ENCODE measurements at places on chromosomes 1 and 21.

- no peak for DNase-seq
These were observed 7.4 kb downstream of the DCST2 start for GRCh38 chr1:155026154-155026553.

DNA sequence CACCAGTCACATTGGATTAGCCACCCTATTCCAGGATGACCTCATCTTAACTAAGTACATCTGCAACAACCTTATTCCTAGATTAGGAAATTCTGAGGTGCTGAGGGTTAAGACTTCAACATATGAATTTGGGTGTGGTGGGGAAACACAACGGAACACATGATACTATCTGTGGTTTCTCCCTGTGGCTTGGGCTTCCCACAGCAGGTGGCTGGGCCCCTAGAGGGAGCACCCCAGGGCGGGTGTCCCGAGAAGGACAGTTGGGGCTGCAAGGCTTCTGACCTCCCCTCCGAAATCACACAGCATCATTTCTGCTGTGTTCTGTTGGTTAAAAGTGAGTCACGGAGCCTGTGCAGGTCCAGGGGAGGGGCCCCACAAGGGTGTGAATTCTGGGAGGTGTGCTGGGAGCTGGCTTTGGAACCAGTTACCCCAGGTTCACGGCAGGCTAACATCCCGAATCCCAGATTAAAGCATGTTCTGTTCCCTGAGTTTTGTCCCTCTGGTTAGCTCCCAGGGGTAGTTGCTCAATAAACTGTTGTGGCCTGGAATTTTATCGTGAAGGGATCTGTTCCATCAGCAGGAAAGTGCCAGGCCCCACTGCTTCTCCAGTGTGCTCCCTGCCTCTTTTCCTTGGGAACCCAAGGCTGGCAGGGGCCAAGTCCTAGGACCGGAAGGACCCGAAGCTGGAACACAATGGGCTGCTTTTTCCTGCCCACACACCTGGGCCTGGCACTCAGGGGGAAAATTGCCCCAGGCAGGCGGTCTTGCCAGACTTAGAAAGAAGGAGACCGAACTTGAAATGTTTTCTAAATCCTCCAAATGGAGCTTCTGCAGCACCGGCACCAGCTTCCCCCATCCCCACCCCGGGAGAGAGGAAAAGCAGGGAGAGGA is 154.0 kb upstream of the WNT4 start:
- DNase-seq: no peak

GRCh38 chr1:31487143-31487542 is 74.1 kb downstream of the SERINC2 start:
- no peak for DNase-seq

DNA sequence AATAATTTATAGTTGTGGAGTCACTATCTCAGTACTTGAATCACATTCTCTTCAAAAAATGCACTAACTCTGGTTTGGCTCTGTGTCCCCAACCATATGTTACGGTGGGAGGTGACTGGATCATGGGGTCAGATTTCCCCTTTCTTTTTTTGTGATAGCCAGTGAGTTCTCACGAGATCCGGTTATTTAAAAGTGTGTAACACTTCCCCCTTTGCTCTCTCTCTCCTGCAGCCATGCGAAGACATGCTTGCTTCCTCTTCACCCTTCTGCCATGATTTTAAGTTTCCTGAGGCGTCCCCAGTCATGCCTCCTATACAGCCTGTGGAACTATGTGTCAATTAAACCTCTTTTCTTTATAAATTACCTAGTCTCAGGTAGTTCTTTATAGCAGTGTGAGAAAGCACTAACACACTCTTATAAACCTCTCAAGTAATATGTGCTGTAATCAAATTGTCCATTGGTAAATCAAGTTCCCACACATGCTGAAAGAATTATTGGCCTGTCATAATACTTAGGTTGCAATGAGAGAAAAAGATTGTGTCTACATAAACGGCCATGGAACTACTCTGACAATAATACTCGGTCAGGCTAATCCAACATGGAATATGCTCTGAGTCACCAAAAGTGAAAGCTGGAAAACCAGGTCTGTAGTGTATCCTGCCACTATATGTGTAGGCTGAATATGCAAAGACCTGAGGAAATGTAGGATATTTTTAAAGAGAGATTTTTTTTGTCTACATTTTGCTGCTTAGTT is 107.5 kb downstream of the SLC44A5 start:
- no peak for DNase-seq

GRCh38 chr1:97797403-97798183 is 123.2 kb downstream of the DPYD start:
- DNase-seq: no peak

DNA sequence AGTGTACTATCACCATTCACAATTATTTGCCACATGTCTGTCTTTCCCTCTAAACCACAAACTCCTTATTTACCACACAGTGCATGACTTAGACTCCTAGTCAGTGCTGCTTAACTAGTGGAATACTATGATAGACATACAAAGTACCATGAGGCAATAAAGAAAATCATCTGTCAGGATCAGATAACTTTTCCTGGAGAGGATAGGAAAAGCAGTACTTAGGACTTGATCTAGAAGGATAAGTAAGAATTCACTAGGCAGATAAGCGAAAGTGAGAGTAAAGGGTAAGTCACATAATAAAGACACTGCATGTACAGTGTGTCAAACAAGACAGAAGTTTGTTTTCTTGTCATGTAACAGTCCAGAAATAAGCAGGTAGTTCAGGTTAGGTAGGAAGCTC is 21.2 kb upstream of the TSPAN1 start:
- no peak for DNase-seq

DNA sequence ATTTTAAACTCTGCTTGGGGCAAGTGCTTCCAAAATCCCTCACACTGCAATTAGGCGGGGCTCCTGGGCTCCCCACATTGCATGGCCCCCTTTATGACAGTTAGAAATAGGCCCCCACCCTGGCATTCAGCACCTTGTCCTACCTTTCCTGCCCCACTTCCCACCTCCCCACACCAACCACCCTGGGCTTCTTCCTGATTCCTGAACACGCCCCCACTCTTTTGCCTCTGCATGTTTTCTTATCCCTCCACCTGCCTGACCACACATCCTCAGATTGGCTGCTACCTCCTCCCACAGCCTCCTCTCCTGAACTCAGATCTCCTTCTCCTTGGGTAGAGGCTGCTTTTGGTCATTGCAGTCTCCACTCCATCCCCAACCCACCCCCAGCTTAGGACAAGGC is 1.5 kb downstream of the MOB3C start:
- no peak for DNase-seq

DNA sequence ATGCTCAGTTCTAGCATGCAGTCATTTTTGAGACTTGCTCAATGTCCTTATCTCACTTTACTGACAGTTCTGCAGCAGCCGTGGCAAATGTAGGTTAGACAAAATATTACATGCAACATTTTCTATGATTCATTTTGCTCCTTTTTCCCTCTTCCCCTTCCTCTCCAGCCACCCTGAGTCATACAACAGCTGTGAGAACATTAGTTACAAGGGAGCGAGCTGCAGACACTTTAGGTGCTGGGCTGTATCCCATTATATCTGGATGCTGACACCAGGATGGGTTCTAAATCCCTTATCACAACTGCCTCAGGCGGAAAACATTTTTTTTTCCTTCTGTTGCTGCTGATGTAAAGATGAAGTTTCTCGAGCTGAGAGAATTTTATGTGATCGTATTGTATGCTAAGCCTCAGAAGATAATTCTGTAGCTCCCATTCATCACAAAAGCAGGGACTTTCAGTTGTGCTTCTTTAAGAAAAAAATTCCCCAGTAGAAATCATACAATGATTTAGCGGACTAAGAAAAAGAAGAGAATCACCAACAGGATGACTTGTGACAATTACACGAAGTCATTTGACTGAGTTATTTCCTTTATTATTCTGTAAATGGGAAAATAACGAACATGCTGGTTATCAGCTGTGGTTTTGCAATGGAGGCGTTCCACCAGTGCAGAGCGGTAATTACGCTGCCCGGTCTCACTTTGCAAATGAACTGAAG is 345.0 kb downstream of the DISC1 start:
- DNase-seq: no peak

DNA sequence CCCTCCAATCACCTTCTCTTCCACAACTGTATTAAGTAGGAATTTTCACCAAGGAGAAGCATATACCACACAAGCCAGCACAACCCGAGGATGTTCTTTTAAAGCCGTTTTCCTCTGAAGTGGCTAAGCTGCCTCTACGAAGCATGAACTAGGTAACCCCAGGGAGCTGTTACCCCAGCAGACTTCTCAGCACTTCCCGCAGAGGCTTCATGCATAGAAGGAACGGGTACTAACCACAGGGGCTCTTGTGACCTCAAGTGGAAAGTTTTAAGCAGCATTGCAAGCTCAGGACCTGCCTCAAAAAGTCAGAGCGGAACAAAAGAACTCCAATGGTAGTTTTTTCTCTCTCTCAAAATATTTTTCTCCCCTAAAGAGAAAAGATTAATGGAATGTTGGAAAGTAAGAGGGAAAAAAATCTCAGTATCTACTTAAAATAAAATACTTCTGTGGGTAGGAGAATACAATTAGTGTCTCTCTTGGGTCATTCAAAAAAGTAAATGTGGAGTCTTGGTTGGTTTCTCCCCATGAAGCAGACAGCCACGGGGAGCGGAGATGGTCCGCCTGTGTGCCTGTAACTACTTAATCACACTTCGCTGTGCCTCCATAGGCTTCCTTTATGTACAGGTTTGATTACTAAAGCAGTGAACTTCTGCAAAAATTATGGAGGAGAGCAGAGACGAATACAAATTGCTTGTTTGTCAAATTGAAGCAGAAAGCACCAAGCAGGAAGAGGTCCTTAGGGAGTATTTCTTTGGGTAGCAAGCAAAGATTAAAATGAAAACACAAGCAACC is 40.9 kb downstream of the STX6 start:
- no peak for DNase-seq

GRCh38 chr21:46110499-46111192 is 12.7 kb downstream of the COL6A2 start:
- no peak for DNase-seq

GRCh38 chr1:80982831-80983230 is 817.9 kb upstream of the ADGRL2 start:
- no peak for DNase-seq

GRCh38 chr1:201348211-201348566 is 29.3 kb downstream of the TNNT2 start:
- DNase-seq: no peak

DNA sequence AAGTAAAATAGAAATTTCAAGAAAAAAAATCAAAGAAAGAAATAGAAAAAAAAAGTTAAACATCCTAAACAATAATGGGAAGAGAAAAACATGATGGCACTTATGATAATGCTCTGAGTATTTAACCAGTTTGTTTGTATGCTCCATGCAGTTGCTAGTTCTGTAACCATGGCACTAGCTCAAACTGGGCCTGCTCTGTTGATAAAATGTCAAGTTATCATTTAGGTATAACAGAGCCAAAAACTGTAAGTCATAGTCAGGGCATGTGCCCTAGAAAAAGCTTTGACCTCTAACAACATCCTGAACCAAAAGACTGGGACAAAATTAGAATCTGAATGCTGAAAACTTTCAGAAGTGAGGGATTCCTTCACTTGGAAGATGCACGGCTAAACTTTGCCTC is 148.9 kb downstream of the KCNT2 start:
- no peak for DNase-seq

GRCh38 chr21:41931041-41931451 is 22.8 kb downstream of the C2CD2 start:
- no peak for DNase-seq

DNA sequence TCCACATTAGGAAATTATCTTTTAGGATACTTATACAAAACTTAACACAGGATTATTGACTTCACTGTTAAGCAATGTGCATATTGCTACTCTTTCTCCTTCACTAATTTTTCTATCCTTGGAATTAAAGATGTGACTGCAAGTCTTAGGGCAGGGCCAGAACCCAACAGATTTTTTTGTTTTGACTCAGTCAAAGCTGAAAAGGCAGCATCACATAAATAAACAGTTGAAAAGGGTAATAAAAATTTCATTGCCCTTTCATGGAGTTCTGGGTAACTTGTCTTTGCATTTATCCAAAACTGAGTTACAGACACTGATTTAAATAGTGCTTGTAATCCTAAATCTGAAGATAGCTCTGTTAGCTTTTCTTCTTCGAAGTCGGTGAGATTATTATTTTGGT is 1.9 kb upstream of the TMEM35B start:
- no peak for DNase-seq

GRCh38 chr1:230906226-230906625 is 37.9 kb upstream of the C1orf198 start:
- DNase-seq: no peak

DNA sequence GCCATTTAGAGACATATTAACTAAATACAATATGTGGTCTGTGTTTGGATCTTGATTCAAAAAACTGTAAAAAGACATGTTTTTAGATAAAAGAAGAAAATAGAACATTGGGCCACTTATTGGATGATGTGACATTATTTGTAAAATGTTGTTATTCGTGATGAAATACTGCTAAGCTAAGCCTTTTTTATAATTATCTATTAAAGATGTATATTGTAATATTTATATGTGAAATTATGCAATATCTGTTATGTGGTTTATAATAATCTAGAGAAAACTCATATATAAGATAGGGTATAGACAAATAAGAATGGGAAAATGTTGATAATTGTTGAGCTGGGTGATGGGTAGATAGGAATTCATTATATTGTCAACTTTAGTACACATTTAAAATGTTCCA is 82.0 kb upstream of the RGS1 start:
- DNase-seq: no peak

DNA sequence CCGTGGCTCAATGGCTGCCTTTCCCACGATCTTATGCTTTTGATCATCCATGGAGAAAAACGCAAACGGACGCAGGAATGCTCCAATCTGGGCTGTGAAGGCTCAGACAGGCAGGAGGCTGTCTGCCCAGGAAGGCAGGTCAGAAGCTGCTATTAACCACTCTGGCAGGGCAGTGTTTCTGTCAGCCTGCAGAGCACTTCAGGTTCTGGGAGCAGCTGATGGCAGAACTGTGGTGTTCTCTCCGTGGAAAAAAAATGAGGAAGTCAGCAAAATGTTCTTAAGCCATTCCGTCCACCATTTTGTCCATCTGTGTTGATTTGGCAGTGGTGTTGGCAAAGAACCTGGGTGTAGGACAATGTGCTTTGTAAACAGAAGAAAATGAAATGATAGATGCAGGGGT is 91.7 kb downstream of the SIM2 start:
- DNase-seq: no peak

- no peak for DNase-seq
These were observed 18.6 kb upstream of the ANKRD45 start for GRCh38 chr1:173688300-173688699.

DNA sequence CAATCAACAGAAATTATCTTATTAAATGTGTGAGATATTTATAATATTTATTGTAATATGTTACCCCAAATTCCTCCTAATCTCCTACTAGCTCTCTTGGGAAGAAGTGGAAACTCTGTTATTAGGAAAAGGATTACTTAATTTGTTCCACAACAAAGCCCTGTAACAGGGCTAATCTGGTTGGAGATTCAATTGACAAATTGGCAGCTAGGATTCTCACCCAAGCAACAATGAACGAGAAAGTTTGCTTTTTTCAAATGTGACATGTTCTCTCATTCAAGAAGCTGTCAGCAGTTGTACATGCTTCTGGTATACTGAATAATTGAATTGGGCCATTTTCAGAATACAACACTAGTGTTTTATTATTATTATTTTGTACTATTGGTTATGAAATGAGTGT is 367.9 kb upstream of the ADGRL4 start:
- no peak for DNase-seq
